ENCODE measurements at places on chromosomes 16 and 17. TPM values are rescaled to one million over a fixed set of nuclear protein-coding genes. Genes with fewer than 3 reads are reported as not detected.

The HOXB5 gene
- total RNA-seq: 0.47 TPM

The GRB7 gene
- total RNA-seq: not detected

- DNase-seq: no peak
Measured at GRCh38 chr17:1390432-1391367, 9.3 kb downstream of the YWHAE start.

- DNase-seq: no peak
Measured at GRCh38 chr17:44466339-44466738, 36.9 kb downstream of the GPATCH8 start.

The CTDNEP1 gene
- 79.9 TPM for total RNA-seq
